ENCODE measurements at places on chromosomes 16 and 17.

GRCh38 chr17:52025236-52025635 lies 133.3 kb downstream of the CA10 start:
- peak; percentile 26 for DNase-seq

DNA sequence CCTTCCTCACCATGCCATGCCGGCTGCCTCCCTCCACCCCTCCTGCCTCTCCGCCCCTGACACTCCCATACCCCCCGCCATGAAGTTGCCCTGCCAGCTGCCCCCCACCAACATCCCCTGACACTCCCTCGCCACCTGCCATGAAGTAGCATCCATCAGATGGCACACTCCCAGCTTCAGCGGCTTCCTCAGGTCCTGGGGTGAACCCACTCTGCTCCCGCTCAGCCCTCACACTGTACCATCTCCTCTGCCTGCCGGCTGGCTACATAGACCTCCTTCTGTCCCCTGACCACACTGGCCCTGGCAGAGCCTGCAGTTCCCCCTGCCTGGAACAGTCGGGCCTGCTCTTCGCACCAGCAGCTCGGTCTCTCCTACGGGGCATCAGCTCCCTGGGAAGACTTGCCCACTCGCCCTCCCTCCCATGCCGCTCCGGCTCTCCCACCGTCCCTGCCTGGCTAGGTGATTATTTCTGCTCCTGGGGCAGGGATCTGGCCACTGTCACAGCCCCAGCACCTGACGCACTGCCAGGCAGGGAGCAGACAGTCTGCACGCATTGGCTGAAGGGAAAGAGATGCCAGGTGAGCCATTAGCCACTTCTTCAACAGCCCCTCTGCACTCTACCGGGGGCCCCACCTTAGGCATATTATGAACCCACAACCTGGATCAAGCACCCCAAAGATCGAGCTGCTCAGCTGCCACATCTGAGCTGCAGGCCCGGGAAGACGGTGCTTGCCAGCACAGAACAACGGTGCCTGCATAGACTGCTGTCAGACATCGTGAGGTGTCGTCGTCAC lies 9.0 kb downstream of the CANT1 start:
- DNase-seq = no peak

- DNase-seq = no peak
Observed at GRCh38 chr17:42305543-42306384, 17.5 kb downstream of the STAT5A start.

- no peak for DNase-seq
Observed at GRCh38 chr17:75524970-75525805, at the start of gene LLGL2. TSS of gene LLGL2 (plus strand) at chr17:75525697. CDS start at chr17:75543427, 17,730 bp downstream.

- DNase-seq = no peak
Observed at GRCh38 chr17:81656835-81657234, 493 bp upstream of the PDE6G start.

DNA sequence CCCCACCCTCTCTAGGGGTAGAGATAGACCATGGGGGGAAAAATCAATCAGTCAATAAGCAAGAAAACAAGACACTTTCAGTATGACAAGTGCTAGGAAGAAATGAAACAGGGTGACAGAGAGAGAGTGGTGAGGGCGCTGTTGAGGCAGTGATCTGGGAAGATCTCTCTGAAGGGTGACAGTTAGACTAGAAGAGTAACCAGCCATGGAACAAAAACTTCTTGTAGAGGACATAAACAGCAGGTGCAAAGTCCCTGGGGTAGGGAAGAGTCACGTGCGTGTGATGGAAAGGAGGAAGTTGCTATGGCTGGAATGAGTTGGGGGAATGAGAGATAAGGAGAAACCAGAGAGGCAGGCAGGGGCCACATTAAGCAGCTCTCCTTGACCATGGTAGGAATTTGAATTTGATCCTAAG lies 16.8 kb upstream of the EMP2 start:
- no peak for DNase-seq
